Stimulated activated CD4-positive, alpha-beta T cell treated with anti-CD3 and anti-CD28 coated beads, TNF-alpha, amount 100 ng/mL, for 48 hours (primary cell): ENCODE measurements at places on chromosomes 7 and 10.

GRCh38 chr7:3187444-3188040 lies 113.5 kb upstream of the SDK1 start:
- DNase-seq, result no peak

DNA sequence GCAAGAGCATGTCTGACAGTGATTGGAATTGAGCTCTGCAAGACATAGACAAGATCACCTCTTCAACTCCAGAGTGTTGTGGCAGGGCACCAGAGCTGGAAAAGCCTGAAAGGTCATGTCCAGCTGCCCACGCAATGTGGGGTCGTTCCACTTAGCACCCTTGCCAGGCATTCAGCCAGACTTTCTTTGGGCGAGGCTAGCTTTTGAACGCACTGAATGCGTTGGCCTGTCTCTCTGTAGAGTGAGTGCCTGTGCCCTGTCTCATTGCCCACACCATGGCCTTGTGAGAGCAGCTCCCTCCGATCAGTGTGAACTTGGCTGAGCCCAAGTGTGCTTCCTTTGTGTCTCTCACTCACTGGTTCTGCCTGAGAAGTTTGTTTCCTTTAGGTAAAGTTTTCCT lies 23.3 kb downstream of the UBTD1 start:
- DNase-seq, result no peak

- no peak for DNase-seq
Measured at GRCh38 chr10:14114791-14115190, 215.9 kb downstream of the FRMD4A start.

DNA sequence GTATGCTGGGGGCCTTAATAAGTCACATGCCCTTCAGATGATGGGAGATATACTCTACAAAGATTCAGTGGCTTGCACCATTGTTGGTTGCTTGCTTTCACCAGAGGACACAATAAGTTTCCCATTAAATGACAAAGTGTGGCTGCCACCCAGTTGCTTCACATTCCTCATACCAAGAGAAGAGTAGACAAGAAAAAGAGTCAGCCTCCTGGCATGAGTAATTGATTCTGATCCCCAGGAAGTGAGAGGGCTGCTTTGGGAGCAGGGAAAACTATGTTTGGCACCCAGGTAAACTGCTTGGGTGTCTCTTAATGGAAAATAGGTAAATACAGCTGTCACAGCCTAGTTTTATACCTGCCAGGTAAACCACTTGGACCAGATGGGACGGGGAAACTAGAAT lies 66.7 kb upstream of the IL6 start:
- no peak for DNase-seq

- DNase-seq, result no peak
Measured at GRCh38 chr7:151501676-151502075, 18.0 kb downstream of the RHEB start.

- no peak for DNase-seq
Measured at GRCh38 chr7:18457832-18458231, 37.7 kb upstream of the HDAC9 start.

DNA sequence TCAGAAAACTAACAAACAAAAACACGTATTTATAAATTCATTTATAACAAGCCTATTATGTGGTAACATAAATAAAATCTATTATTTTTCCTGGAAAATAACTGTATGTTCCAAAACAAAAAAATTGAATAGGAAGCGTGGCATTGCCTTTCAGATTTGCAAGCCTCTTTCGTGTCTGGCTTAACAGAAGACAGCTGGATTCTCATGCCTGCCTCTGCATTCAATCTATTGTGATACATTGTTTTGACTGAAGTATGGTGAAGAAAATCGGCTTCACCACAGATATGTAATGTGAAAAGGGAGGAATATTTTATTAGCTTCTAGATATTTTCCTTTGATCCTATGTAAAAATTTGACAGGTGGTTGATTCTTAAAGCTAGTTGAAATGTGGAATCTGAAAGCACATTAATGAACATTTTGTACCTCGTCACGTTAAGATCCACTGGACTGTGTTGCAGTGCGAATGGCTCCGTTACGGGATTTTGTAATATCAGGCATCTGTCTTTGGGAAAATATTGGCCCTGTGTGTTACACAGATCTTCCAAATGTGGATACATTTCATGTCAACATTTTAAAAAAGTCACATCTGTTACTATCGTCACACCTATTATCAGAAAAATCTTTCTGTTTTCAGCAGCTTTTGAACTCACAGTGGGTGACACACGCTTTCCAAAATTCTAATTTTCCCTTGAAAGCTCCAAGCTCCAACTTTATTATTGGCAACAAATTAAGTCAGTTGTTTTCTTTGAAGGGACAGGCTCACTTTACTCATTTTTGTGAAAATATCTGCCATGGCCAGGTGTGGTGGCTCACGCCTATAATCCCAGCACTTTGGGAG lies 26.2 kb downstream of the PALD1 start:
- DNase-seq, result no peak

DNA sequence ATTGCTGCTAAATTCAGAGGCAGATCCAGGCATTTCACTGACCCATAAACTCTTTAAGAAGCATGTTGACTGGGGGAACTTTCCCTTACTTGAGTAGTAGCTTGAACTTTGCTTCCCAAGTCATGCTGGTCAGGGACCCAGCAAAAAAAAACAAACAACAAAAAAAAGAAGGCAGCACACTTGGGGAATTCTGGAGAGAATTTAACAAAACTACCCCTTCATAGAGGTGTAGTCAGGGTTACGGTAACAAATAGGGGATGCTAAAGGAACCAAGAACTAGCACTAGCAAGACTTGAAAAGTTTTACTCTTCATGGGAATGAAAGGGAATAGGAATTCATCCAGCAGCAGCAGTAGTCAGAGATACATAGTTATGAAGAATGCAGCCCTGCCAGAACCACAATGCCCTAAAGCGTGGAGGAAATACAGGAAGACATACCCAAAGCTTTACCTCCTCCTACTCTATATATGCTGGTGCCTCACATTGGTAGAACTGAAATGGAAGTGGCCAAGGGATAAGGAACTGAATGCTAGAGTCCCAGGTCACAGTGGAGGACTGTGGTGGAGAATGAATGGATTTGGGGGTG lies 67.3 kb downstream of the PHYHIPL start:
- no peak for DNase-seq

GRCh38 chr10:10897400-10897799 lies 120.3 kb upstream of the CELF2 start:
- no peak for DNase-seq

DNA sequence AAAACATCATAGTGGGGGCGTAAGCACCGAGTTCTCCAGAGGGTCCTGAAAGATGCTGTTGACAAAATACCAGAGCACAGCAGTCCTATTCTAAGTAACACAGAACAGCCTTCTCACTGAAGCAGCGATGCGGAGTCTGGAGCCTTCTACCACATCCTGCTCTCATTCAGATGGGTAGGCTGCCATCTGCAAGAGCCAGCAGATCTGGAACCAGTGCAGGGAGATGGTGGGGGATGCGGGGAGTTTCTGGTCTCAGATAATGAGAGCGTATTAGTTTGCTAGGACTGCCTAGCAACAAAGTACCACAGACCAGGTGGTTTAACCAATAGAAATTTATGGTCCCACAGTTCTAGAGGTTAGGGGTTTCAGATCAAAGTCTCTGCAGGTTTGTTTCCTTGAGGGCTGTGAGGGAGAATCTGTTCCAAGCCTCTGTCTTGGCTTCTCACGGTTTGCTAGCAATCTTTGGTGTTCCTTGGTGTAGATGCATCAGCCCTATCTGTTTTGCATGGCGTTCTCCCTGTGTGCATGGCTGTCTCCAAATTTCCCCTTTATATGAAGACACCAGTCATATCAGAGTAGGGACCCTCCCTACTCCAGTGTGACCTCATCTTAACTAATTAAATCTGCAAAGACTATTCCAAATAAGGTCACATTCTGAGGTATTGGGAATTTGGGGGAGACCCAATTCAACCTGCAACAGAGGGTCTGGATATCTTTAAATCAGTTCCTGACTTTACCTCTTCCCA lies 52.0 kb upstream of the STEAP1B start:
- no peak for DNase-seq

DNA sequence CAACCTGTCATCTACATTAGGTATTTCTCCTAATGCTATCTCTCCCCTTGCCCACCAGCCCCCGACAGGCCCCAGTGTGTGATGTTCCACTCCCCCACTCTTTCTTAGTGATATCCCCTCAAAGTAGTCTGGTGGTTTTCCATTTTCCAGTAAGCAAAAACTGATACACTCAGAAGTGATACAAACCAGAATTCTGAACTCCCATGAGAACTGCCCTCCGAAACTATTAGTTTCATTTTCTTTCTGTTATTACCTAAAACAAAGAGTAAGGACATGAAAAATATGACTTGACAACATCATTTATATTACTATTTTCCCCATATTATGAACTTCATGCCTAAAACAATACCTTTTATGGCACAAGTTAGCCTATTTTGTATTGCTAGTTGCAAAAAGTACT lies 175.0 kb downstream of the OTUD1 start:
- DNase-seq, result no peak

- DNase-seq, result no peak
Measured at GRCh38 chr10:18710201-18710653, 51.0 kb downstream of the ARL5B start.

DNA sequence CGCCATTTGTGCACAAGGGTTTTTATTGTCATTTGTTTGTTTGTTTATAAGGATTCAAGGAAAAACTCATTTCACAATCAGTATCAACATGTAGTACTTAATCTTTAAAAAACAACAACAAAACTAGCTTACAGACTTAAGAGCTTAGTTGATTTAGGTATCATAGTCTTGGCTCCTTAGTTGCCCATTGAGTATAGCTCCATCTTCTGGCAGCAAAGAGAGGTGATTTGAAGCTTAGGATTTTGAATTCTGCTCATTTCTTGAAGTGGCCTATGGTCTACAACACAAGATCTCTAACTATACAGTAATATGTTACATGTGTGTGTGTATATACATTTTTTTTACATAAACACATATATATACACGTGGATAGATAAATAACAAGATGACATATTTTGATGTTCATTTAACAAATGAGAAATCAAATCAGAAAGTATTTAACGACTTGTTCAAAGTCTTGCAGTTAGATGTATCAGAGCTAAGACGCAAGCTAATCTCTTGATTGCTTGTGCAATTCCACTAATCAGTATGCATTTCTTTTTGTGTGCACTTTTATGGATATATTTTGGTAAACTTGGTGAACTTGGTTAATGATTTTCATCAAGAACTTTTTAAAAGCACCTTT lies 307.3 kb downstream of the CAMK1D start:
- DNase-seq, result no peak

- no peak for DNase-seq
Measured at GRCh38 chr10:13206546-13207443, 27.4 kb downstream of the UCMA start.

GRCh38 chr7:137006293-137006692 lies 137.8 kb downstream of the CHRM2 start:
- DNase-seq, result no peak

- no peak for DNase-seq
Measured at GRCh38 chr10:13589316-13589715, 2.6 kb downstream of the PRPF18 start.

DNA sequence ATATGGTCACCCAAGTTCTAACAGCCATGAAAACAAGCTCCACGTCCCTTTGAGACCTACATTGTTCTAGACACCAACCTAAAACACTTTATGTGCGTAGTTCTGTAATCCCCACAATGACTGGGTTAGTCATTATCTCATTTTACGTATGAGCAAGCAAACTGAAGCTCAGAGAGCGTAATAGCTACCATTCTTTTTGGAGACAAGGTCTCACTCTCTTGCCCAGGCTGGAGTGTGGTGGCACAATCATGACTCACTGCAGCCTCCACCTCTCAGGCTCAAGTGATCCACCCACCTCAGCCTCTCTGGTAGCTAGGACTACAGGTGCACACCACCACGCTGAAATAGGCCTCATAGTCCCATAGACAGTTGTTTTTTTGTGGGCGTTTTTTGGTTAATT lies 10.5 kb downstream of the DAGLB start:
- DNase-seq, result peak; percentile 34

DNA sequence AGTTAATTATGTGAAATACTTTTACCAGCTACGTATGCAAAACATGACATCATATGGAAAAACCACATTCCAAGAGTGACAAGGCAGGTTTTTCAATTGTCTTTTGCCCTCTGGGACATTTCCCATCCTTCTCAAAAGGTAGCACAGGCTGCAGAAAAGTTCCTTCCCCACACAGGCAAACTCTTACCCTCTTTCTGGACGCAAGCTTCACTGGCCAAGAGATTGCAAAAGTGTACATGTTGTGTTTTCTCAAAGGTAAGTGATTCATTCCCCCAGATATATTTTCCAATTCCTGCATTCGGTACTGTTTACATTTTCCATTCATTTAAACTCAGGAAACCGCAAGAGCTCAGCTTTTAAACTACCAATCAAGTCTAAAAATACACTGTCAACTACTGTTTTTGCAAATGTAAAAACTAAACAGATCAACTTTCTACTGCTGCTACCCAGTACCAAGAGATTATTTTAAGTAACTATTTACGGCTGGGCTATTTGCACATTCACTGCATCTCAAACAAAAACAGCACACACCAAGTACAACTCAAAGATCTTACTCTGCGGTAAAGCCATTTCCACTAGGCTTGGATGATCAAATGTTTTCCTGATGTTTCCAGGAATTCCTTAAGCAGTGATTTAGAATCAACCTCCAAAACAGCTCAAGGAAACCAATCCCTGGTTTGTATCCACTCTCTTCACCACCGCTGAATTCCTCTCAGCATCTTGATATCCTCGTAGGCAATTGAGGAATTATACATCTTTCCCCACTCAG lies 233.6 kb upstream of the CCDC6 start:
- no peak for DNase-seq

GRCh38 chr7:10888861-10889260 lies 84.8 kb upstream of the PHF14 start:
- no peak for DNase-seq

DNA sequence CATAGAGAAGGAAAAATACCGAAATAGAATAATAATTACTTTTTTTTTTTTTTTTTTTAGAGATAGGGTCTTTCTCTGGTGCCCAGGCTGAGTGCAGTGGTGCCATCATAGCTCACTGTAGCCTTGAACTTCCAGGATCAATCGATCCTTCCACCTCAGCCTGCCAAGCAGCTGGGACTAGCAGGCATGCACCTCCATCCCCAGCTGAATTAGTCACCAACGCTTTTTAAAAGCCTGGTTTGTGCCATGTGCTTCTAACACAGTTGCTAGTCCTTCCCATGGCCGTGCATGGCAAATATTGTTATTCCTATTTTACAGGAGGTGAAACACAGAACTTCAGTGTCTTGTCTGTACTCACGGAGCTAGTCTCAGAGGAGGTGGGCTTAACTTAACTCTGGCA lies 23.2 kb downstream of the LYZL2 start:
- no peak for DNase-seq

- no peak for DNase-seq
Measured at GRCh38 chr10:131310142-131310541, 1.4 kb downstream of the TCERG1L start.

GRCh38 chr10:115895166-115895565 lies 377.8 kb downstream of the GFRA1 start:
- no peak for DNase-seq

GRCh38 chr7:40658729-40659128 lies 523.9 kb downstream of the SUGCT start:
- DNase-seq, result no peak

DNA sequence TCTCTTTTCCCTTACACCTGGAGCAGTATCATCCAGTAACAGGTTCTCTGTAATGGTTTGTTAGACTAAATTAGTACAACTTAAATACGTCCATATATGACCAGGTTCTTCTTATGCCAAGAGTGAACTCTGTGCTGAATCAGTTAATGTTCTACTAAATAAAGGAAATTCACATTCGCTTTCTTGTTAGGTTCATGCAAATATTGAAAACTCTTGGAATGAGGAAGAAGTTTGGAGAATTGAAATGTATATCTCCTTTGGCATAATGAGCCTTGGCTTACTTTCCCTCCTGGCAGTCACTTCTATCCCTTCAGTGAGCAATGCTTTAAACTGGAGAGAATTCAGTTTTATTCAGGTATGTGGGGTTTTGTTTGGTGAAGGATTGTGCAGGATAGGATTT lies 15.3 kb upstream of the CFAP69 start:
- DNase-seq, result no peak
